ENCODE measurements at places on chromosomes 16 and 17. TPM values are rescaled to one million over a fixed set of nuclear protein-coding genes. Genes with fewer than 3 reads are reported as not detected.

DNA sequence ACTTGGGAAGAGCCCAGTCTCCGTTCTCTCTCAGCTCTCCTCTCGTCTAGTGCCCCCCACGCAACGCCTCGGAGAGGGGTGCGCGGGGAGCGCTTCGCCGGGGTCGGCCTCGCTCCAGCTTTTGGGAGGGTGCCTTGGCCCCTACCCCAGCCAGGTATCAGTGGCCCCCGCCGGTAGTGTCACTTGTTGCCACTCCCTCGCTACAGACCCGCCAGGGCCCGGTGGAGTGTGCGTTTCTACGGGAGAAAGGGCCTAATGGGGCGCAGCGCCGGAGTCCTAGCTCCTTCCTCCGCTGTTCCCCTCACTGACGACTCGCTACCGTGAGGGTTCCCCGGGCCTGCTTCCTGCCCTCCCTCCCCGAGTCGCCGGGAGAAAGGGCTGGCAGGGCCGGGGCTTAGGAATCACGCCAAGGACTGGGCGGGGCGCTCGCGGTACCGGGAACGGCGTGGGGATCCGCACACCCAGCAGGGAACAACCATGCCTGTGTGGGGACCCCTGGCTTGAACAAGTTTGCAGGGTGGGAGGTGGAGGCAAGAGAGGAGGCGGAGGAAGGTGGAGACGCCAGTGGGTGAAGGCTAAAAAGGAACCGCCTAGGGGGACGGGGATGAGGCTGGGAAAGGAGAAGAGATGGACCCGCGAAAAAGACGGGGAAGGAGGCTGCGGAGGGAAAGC lies 997 bp upstream of the CDH11 start:
- peak overlapping the region; percentile 63 for H3K27ac ChIP-seq
- peak overlapping the region; percentile 57 for H3K4me3 ChIP-seq
- H3K4me1 ChIP-seq: peaks cover 22% of the 10 kb centered on the region
- no peaks in the 10 kb centered on the region for H3K36me3 ChIP-seq

GRCh38 chr16:72942021-72942420 lies 105.9 kb downstream of the ZFHX3 start:
- no peaks in the 10 kb centered on the region for H3K36me3 ChIP-seq
- DNase-seq: no peak
- no peak overlapping the region for H3K4me3 ChIP-seq

The OR1F1 gene
- not detected for total RNA-seq

The CTRB1 gene
- total RNA-seq: not detected

The CBFA2T3 gene
- 0.95 TPM for total RNA-seq

The SMPD3 gene
- total RNA-seq: 2.3 TPM

Data from gastrocnemius medialis (tissue), 4 donors.